ENCODE measurements at places on chromosomes 1 and 21.

- no peak for DNase-seq
Measured at GRCh38 chr1:61388566-61388965, 306.2 kb downstream of the NFIA start.

DNA sequence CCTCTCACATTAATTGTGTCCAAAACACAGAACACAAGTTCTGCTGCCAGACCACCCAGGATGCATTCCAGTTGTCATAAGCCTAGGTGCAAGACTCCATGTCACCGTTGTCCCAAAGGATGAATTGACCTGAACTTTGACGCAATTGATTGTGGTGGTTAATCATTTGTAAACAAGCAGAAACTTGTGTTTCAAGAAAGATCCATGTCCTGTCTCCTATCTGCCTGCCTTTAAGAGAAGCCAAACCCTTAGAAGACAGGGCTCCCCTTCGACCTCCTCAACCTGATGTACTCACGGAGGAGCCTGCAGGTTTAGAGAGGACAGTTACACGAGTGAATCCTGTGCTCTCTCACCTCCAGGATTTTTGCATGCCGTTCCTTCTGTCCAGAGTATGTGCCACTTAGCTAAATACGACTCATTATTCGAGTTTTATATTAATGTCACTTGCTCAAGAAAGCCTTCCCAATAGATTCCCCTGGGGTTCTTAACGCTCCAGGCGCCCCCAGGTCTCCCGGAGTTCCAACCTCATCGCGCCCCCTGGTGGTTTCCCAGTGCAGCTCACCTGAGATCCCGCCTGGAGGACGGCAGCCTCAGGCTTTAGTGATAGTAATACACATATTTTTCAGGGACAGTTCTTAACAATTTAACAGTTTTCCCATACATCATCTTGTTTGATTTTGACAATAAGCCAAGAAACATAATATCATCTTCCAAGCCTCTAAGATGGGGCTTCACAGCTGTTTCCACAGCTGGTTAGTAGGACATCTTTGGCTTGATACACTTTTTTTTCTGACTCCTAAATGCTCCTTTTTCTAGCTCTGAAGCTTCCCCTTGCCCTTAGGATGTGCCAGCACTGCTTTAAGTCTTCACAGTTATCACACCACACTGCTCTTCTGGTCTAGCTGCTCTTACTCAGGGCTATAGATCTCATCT, 2.4 kb upstream of the C8B start:
- DNase-seq = no peak

DNA sequence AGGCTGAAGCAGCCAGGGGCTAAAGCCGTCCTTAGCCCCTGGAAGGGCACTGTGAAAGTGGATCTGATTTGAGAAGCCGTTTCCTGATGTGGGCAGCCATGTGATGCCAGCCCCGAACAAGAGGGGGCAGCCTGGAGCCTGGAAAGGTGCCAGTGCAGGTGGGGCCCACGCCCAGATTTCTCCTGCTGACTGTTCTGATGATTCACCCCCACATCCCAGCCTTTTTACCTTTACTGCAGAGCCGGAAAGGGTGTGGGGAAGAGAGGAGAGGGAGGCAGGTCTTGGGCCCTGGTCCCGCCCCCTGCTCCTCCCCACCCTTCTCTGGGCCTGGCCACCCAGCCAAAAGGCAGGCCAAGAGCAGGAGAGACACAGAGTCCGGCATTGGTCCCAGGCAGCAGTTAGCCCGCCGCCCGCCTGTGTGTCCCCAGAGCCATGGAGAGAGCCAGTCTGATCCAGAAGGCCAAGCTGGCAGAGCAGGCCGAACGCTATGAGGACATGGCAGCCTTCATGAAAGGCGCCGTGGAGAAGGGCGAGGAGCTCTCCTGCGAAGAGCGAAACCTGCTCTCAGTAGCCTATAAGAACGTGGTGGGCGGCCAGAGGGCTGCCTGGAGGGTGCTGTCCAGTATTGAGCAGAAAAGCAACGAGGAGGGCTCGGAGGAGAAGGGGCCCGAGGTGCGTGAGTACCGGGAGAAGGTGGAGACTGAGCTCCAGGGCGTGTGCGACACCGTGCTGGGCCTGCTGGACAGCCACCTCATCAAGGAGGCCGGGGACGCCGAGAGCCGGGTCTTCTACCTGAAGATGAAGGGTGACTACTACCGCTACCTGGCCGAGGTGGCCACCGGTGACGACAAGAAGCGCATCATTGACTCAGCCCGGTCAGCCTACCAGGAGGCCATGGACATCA, at the start of gene SFN:
Gene SFN (plus strand): TSS at position 369 of the 904 bp plus-strand sequence. CDS start 64 bp downstream, at position 433.
- DNase-seq = no peak

DNA sequence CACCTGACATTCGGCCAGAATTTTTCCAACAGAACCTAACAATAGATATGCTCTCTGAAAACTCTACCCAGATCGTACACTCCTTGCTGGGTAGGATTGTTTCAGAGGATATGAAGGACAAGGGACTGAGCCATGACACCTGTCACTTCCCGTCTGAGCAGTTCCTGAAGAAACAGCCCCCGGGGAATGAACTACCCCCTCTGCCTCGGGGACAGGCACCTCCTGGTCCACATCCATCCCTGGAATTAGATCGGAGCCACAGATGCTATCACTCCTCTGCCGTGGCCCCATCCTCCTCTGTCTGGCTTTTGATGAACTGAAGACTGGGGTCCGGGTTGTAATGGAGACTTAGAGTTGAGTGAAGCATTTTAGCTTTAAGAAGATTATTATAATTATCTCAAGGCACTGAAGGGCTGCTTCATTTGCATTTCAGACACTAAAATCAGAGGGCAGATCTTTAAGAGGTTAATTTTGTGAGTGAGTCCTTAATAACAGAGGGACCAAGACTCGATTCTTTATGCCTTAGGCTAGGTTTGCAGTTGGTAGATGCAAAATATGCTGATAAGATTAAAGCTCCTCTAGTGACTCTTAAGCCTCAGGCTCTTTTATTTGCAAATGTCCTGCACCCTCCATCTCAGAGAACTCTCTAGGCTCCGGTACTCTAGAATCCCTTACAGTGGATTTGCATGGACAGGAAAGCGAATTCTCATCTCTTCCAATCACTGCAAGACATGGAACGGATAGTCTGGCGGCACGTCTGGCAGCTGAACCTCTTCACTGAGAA, 333.8 kb downstream of the KIF26B start:
- DNase-seq = no peak

GRCh38 chr1:229856009-229856650, 210.9 kb upstream of the GALNT2 start:
- no peak for DNase-seq

- DNase-seq = no peak
Measured at GRCh38 chr1:199512037-199512710, 515.3 kb upstream of the NR5A2 start.
